ENCODE measurements at places on chromosomes 1 and 21. TPM values are rescaled to one million over a fixed set of nuclear protein-coding genes. Genes with fewer than 3 reads are reported as not detected.

The CD247 gene
- 0.07 TPM for polyA plus RNA-seq

The RNU1-4 gene
- not detected for polyA plus RNA-seq

- peak; percentile 73 for DNase-seq
Measured at GRCh38 chr1:197783510-197783948, 8.2 kb upstream of the DENND1B start.

- no peak for DNase-seq
Measured at GRCh38 chr1:7441143-7441841, 329.8 kb upstream of the VAMP3 start.
